ENCODE measurements at places on chromosomes 12 and 14.
A peak's percentile ranks its signal among the peaks of the same experiment; 100 is the strongest.

DNA sequence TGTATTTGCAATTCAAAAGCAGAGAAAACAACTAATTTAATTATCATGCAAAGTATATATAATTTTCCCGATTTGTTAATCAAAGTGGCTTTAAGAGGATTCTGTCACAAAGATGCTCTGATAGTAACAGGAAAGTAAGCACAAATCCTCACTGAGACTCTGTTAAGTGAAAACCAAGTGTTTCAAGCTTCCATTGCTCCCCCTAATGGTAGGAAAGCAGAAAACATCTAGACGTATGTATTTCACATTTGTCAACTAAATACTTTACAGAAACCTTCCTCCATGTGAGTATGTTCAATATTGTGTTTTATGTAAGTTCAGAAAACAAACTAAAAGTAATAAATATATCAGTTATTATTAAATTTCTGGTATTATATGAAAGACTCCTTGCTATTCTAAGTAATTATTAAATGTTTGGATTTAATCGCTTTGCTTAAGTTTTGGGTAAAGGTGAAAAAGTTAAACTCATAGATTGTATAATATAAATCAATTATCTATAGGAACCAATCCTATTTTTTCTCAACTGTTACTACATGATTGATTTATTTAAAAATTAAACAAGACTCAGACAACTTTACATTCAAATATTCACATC lies 1.5 kb upstream of the NTS start:
- DNase-seq: peak; percentile 30

- DNase-seq: no peak
Measured at GRCh38 chr12:5259523-5259922, 172.4 kb upstream of the NTF3 start.

- DNase-seq: no peak
Measured at GRCh38 chr12:10366875-10367274, 23.0 kb downstream of the KLRK1 start.

GRCh38 chr12:38120438-38120837 lies 196.1 kb upstream of the ALG10B start:
- DNase-seq: no peak

DNA sequence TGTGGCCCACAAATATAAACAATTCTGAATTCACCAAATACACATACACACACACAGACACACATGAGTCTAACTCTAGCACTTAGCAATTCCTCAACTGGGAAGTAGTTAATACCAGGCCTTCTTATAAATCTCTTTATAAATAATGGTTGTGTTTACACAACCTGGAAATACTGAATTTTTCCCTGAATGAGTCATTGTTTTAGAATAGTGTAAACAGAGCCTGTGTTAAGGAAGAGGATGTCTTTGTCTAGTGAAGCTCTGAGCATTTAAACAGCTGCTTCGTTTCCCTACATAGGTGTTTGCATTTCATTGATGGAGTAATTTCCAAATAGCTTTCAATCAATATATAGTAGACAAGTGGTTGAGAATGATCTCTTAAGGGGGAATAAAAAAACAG lies 218.8 kb downstream of the BTG1 start:
- peak; percentile 37 for DNase-seq

GRCh38 chr12:89936631-89937030 lies 228.0 kb upstream of the ATP2B1 start:
- DNase-seq: no peak

GRCh38 chr12:52305921-52306705 lies 14.8 kb upstream of the KRT81 start:
- DNase-seq: no peak

DNA sequence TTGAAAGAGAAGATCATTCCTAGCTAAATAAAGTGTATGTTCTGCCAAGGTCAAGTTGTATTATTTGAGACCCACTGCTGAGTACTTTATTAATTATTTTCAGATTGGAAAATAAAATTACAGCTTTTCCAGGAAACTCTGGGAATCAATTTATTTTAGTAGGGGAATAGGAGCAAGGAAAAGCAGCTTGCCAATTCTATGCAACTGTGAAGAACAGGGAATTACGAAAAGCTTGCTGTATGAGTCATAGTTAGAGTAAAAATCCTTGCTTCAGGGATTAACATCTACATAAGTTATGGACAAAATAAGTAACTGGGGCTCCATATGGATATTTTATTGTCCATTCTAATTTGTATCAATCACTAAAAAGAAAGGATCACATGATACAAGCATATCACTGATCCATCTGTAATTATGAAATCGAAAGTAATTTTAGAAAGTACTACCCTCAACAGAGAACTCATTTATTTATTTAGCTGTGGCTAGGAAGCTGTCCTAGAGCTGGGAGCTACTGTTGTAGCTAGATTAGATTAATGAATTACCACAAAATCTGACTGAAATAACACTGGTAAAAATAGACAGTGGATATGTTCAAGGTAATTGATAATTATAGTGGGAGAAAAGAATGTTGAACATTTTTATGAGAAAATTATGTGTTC lies 303.5 kb upstream of the NPAS3 start:
- peak; percentile 37 for DNase-seq

- no peak for DNase-seq
Measured at GRCh38 chr14:68638141-68638999, 154.5 kb downstream of the ZFP36L1 start.

- no peak for DNase-seq
Measured at GRCh38 chr12:101490286-101490920, 15.3 kb downstream of the SPIC start.

GRCh38 chr12:85296362-85296761 lies 16.3 kb downstream of the ALX1 start:
- DNase-seq: no peak

GRCh38 chr12:108309674-108310312 lies 29.3 kb downstream of the CMKLR1 start:
- DNase-seq: no peak

DNA sequence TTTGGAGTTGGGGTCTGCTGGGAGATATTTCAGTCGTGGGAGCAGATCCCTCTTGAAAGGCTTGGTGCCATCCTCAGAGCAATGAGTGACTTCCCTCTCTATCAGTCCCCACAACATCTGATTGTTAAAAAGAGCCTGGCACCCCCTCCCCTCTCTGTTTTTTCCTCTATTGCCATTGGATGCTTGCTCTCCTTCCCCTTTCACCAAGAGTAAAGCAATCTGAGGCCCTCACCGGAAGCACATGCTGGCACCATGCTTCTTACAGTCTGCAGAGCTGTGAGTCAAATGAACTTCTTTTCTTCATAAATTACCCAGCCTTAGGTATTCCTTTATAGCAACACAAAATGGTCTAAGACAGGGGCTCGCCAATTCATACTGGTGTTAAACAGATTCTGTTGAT lies 99.1 kb upstream of the CCND2 start:
- no peak for DNase-seq

DNA sequence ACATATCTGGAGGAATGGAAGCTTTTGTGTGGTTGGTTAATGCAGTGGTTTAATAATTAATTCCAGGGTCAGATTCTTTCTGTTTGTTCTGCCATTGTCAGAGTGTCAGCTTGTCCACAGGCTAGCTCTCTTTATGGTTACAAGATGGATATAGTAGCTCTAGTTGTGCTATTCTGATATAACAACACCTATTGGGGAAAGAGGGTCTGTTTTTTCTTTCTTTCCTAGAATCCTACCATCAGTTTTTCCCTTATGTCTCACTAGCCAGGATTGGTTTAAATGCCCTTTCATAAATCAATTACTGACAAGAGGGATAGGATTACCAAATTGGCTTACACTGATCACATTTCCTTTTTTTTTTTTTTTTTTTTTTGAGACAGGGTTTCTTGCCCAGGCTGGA lies 27.8 kb downstream of the CNOT2 start:
- DNase-seq: no peak

DNA sequence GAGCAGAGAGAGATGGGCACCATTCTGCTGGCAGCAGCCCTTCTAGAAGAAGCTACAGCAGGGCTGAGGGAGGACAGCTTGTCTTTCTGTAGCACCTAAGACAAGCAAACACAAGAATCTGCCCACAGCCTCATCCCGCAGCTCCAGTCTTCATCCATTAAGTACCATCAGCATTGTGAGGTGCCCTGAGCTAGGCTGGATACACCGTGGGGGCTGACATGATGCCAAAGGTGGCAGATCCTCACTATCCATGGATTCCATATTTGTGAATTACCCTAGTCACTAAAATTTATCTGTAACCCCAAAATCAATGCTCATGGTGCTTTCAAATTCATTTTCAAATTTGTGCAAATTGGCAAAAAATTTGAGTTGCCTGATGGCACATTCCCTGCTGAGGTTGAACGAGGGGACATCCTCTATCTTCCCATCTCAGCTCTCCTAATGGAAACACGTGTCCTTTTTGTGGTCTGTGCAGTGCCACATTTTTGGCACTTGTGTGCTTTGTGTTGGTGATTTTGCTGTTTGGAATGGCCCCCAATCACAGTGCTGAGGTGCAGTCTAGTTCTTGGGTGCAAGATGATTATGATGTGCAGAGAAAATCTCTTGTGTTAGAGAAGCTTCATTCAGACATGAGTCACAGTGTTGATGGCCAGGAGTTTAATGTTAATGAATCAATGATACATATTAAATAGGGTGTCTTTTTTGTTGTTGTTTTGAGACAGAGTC lies 7.0 kb downstream of the PITPNM2 start:
- no peak for DNase-seq

GRCh38 chr14:77812028-77812427 lies 12.1 kb downstream of the ADCK1 start:
- DNase-seq: no peak

- no peak for DNase-seq
Measured at GRCh38 chr12:12642916-12643315, 31.2 kb downstream of the CREBL2 start.

DNA sequence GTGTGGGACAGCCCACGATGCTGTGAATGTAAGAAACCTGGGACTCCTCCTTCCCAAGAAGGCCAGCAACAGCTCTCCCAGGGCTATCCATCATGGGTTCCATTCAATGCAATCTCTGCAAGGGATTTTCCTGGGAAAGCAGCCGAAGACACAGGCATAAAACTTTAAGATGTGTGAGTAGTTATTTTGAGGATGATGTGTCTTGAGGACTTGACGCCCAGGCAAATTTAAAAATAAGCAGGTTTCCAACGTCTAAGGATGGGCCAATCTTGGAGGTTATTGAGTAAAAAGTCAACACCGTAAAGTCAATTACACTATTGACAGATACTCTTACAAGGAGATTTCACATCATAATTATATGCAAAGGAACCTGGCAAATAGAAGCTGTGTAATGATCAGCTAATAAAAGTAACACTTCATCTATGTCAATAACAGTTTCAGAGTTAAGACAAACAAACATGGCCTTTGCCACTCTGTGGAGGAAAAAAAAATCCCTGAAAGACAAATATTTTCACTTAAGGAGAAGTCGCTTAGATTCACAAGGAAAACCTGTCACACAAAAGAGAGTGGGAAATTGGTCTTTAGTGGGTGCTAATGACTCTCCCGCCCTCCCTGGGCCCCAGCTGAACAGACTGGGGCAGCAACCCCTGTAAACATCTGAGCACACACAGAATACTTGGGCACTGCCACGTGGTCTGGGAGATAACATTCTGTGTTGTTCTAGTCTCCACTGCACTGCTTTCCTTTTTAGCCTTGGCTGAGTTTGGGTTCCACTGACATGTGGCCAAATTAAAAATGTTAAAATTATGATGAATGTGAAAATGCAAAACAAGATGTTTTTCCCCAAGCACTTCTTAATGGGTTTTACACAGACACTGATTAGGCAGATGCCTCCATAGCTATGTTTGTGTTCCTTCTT lies 240.9 kb downstream of the FOXN3 start:
- DNase-seq: no peak

DNA sequence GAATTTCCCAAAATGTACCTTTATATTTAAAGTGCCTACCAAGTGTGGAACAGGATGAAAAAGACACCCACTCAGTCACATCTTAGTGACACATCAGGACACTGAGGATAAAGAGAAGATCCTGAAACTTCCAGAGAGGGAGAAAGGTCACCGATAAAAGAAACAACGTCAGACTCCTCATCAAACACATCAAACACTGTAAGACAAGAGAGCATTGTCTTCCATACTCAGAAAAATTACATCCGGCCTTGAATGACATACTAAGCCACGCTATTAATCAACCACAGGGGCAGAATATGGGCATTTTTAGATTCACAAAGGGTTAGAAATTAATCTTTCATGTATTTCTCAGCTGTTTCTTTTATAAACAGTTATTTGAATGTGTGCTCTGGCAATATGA lies 490.3 kb downstream of the APAF1 start:
- no peak for DNase-seq

GRCh38 chr14:26123459-26123858 lies 474.4 kb downstream of the NOVA1 start:
- DNase-seq: no peak

DNA sequence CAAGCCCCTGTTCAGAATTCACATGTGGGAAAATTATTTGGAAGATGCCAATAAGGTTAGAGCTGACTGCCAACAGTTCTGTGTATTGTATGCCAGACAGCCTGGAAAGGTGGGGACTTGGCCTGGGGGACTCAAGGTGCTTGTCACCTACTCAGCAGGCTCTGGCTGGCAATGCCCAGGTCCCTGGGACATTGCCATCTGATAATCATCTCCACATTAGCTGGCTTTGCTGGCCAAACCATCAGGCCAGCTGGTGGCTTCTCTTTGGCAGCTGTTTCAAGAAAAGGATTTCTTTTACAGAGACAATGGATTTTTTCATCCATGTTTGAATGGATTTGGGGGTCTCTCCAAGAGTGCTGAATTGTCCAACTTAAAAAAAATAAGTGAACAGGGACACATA lies 165.2 kb downstream of the BRMS1L start:
- DNase-seq: no peak

GRCh38 chr14:70894868-70895267 lies 12.4 kb upstream of the PCNX1 start:
- DNase-seq: no peak

DNA sequence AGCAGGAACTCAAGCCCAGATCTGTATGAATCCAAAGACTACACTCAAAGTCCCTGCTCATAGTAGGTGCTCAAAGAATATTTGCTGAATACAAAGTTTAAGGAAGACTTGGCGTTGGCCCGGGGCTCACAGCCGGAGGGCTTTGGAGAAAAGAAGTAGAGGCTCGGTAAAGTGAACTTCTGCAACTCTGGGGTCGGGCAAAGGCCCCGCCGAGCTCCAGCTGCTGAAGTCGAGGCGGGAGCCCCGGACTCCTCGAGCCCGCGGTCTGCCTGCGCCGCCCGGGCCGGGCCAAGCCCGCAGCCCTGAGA lies 335 bp downstream of the GCN1 start:
- no peak for DNase-seq

- DNase-seq: no peak
Measured at GRCh38 chr12:131020326-131021153, 66.8 kb downstream of the ADGRD1 start.

- no peak for DNase-seq
Measured at GRCh38 chr14:92590176-92590575, 76.6 kb downstream of the RIN3 start.

GRCh38 chr12:64028541-64028940 lies 184.0 kb downstream of the SRGAP1 start:
- DNase-seq: peak; percentile 25

GRCh38 chr12:70736351-70737133 lies 99.3 kb upstream of the PTPRB start:
- no peak for DNase-seq

DNA sequence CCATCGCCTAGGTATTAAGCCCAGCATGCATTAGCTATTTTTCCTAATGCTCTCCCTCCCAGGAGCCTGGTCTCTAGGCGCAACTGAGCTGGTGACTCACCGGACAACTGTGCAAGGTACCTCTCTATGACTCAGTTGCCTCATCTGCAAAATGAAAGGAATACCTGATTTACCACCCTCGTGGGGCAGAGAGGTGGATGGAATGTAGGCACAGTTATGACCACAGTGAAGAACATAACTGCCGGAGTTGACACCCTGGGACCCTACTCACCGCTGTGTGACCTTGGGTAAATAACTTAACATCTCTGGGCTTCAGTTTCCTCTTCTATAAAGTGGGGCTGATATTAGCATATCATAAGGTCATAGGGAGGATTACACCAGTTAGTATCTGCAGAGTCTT lies 22.6 kb downstream of the BCL11B start:
- DNase-seq: no peak

Data from AG20443 (cell line).